GM10248 (cell line): ENCODE measurements at places on chromosomes 2 and 18.

GRCh38 chr2:56021579-56021978, 98.0 kb upstream of the EFEMP1 start:
- DNase-seq = no peak

DNA sequence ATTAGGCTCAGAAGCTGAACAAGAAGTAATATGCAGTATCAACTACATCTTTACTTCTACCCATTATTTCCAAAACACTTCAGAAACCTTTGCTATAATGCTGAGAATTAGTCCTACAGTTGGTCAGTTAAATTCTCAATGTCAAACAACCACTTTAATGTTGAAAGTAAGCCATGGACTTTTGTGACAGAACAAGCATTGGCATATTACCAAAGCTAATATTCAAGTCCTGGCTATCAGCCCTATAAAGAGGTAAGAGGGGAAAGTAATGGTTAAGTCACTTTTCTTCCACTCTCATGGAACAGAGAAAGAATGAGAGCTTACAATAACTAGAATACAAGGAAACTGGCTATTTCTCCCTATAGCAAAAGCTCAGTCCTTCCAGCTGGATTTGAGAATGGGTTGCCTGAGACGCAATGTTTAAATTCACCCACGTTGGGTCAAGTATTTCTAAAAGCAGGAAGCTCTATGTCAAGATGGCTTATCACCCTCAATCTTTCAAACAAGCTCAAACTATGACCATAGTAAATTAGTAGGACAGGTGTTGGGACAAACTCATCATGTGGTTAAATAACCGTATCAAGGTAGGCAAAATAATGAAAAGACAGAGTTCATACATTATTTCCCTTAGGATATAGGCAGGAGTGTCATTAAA, 31.4 kb upstream of the MFSD6 start:
- no peak for DNase-seq

- DNase-seq = no peak
Observed at GRCh38 chr2:147368306-147368705, 476.5 kb upstream of the ACVR2A start.

DNA sequence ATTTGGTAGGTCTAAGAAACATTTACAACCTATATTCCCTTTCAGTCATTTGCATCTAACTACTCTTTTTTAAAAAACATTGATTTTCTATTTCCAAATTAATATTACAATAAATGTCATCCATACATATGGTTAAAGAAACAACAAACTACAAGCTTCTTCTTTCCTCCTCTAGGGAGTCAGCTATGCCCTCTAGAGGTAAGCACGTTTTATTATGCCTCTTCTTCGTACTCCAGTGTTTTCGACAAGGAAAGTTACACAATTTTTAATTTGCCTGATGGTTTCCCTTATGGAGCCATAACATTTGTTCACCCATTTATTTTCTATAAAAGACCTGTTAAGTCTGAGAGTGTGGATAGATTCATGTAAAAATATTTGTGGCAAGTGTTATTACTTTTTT, 183.4 kb upstream of the CDH7 start:
- no peak for DNase-seq

- no peak for DNase-seq
Observed at GRCh38 chr2:202778217-202778616, 93.3 kb downstream of the ICA1L start.

DNA sequence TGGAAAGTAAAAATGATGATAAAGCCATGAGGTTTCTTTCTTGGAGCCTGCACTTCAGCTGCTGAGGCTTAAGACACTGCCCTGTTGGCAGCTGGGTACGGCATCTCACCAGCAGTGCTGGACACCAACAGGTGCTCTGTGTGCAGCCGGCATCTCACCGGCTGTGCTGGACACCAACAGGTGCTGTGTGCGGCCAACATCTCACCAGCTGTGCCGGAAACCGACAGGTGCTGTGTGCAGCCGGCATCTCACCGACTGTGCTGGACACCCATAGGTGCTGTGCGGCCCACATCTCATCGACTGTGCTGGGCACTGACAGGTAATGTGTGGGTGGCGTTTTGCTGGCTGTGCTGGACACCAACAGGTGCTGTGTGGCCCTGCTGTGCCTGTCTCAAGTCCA, 190.8 kb downstream of the TMEM18 start:
- DNase-seq = no peak

DNA sequence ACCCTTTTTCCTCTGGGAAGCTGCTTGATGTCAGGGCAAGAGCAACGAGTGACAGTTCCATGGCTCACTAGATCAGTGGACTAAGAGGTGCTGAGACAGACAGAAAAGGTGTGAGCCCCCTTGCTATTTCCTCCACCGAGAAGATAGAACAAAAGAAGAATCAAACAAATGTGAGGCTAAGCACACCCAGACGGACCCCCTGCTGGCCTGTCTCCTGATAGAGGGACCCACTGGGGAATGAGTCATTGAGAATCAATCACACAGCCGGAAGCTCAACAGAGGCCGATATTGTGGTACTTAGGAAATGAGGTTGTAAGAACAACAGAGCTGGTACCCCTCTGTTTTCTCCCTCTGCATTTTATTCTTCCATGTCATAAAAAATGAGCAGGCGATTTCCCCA, 89.8 kb upstream of the TEX51 start:
- DNase-seq = no peak

- DNase-seq = no peak
Observed at GRCh38 chr18:68826121-68826520, 28.2 kb downstream of the CCDC102B start.

DNA sequence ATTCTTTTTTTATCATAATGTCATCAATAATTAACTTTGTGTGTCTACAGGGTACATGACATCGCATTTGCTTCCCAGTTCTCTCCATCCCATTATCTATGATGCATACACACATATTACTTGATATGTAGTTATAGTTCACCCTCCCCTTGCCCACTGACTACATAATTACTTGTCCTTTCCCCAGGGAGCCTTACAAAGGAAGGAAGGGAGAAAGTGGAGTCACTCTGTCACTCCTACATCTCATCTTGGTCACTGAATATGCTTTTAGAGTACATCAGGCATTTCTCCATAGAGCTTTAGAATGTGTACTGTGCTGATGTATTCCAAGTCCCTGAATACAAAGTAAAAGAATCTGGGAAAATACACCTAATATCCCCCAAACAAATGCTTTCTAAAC, 6.0 kb upstream of the DTNA start:
- DNase-seq = no peak

DNA sequence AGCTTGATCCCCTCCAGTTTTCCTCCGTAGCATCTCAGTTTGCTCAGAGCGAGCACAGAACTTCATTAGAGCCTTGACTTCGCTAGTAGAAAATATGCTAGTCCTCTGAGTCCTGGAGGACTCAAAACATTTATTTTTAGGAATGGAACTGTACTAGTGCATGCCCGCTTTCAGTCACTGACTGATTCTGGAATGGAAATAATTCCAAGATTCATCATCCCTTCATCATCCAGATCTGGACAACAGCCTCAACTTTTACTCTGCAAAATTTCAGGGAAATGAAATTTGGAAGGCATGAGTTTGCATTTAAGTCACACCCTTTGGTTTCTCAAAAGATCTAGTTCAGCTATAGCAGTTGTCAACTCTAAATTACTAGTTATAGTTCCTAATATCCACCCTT, 304.6 kb downstream of the XIRP2 start:
- DNase-seq = no peak

- no peak for DNase-seq
Observed at GRCh38 chr2:95267458-95268210, 6.6 kb upstream of the PROM2 start.

DNA sequence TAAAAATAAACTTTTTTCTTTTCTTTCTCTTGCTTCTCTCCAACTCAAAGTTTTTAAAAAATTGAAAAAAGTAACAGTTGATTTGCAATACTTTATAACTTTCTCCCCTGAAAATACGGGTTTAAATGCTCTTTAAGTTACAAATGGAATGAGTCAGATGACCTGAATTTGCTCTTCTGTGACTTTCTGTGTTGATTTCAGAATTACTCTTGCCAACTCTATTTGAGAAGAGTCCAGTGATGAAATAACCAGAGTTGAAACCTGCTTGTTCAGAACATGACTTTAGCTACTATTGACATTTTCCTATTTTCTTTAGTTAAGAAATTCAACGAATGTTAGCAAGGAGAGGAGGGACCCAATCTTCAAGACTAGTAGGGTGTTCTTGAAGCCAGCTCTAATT, 146.1 kb upstream of the ZSWIM2 start:
- no peak for DNase-seq

DNA sequence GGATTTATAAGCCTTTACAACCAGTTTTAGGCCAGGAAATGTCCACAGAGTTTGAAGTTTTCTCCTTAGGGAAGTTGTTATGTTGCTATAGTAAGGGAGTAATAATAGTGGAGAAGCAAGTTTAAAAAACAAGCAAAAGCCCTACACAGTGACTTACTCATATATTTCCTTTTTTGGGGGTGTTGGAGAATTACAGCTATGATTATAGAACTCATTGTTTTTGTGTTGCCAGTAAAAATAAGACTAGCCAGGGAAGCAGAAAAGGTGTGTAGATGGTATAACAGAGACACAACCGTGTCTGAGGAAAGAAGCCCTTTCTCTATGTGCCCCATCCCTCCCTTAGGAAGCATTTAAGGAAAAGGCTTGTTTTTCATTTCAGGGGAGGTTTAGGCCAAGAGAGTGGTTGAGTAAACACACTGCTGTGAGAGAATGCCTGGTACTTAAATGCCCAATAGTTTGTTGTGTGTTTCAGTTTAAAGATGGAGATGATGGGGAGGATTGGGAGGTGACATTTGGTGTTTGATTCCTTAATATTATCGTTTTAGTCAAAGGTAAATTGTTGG, 2.3 kb downstream of the VAPA start:
- DNase-seq = no peak

- DNase-seq = no peak
Observed at GRCh38 chr2:158518084-158518483, 61.3 kb downstream of the PKP4 start.

DNA sequence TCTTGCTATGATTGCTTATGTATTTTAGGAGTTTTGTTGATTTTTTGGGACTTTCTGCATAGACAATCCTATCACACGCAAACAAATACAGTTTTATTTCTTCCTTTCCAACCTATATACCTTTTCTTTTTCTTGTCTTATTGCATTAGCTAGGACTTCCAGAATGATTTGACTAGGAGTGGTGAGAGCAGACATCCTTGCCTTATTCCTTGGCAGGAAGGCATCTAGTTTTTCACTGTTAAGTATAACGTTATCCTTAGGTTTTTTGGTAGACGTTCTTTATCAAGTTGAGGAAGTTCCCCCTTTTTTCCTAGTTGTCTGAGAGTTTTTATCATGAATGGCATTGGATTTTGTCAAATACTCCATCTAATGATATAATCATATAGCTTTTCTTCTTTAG, 25.8 kb downstream of the EHBP1 start:
- no peak for DNase-seq

GRCh38 chr2:225841314-225841713, 441.8 kb downstream of the NYAP2 start:
- no peak for DNase-seq

GRCh38 chr2:225766431-225766830, 366.9 kb downstream of the NYAP2 start:
- DNase-seq = no peak

- no peak for DNase-seq
Observed at GRCh38 chr2:104856973-104857261, 3.0 kb downstream of the POU3F3 start.

DNA sequence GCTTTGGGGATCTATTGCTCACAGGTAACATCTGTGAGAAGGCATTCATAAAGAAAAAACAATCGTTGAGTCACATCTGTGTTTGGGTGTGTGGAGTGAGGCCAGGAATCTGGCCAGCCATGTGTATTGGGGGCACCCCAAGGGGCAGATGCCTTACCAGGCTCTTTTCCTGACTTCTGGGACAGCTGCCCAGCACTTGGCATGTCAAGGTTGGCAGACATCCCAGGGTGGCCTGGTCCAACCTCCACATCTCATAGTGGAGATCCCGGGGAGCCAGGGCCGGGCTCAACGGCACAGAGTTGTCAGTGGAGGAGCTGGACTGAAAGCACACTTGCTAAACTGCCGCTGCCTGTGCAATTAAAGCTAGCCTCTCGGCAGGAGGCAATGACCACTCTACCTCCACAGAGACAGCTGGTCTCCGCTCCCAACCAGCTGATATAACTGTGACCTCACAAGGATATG, 75.3 kb upstream of the MGAT4A start:
- DNase-seq = no peak

GRCh38 chr2:227853204-227853629, 18.2 kb upstream of the DAW1 start:
- no peak for DNase-seq

DNA sequence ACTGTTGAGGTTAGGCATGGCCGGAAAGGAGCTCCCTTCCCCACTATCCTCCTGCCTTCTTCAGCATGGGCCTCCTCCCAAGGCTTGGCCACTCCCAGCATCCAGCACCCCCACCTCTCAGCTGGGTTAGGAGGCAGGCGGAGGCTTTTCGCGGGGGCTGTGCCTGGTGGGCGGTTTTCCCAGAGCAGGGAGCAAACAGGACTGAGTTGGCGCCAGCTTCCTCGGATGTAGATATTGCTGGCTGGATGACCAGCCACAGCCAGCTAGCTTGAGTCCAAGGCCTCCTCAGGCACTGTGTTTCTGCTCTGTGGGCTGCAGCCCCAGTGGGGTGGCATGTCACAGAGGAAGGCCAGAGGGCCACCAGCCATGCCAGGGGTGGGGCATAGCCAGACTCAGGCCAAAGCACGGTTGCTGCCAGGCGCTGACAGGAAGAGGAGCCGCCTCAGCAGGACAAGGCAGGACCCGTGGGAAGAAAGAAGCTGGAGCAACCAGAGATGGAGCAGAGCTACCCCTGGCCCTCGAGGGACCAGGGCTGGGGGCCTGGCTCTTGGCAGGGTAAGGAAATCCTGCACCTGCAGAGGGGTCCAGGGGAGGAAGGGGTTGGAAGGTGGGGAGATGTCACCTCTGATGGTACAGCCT, at the start of gene TCF23:
Gene TCF23, plus strand, starts transcription at position 204 of the 639 bp plus-strand sequence. Its CDS starts 130 bp downstream, at position 334.
- no peak for DNase-seq

DNA sequence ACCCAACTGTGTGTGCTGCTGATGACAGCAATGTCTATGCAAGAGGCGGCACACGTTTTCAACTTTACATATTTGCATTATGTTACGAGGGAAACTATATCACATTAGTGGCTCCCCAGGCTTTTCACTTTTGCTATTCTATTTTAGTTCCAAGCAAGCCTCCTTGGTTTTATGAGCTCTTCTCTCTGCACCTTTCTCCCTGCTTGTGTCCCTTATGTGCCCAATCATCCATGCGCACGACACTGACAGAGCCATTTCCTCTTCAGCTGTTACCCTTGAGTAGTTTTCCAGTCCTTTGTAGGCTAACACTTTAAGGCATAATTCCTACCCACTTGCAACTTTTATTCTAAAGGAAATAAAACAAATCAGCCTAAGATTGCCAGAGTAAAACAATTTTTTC, 154.3 kb downstream of the TCF4 start:
- no peak for DNase-seq

GRCh38 chr2:15693926-15694588, 102.4 kb downstream of the DDX1 start:
- DNase-seq = no peak
